ENCODE measurements at places on chromosomes 5 and 9.

- no peak for DNase-seq
Observed at GRCh38 chr5:139486201-139486600, 3.6 kb upstream of the STING1 start.

GRCh38 chr5:171316258-171317121 is 7.4 kb downstream of the TLX3 start:
- no peak for DNase-seq

GRCh38 chr5:37615184-37615583 is 224.7 kb downstream of the GDNF start:
- peak; percentile 92 for DNase-seq

GRCh38 chr9:98150721-98151120 is 31.7 kb upstream of the TRIM14 start:
- no peak for DNase-seq

- no peak for DNase-seq
Observed at GRCh38 chr5:99349787-99350186, 421.0 kb upstream of the CHD1 start.

DNA sequence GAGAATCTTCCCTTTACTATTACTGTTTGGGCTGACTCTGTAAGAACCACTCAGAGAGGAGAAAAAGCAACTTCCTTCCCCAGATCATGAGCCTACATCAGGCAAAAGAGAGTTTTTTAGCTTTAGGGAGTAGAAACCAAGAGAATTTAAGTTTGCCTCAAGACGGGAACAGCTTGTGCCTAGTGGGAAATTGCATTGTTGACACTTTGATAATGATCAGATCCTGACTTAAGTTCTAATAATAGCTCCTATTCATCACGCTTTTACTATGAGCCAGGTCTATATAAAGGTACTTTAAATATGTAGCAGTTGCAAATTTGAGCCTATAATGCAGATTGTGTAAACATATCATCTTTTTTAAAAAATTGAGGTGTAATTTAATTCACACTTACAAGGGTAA is 298.2 kb downstream of the MAN2A1 start:
- DNase-seq: no peak

DNA sequence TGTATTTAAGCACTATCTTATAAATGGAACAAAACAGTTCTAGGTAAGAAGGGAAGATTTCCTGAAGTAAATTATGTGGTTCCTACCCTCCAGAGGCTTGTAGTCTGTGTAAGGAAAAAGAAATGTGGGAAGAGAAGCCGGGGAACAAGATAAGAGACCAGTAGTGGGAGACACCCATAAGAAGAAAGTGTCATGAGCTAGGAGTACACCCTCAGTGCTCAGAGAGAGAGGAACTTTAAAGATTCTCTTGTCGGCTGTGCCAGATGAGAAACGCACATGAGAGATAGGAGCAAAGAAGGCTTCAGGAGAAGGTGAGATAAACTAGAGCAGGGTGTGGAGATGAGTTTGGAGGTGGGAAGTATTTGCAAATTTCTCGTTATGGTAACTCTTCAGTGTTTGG is 18.1 kb downstream of the SLC36A1 start:
- no peak for DNase-seq

DNA sequence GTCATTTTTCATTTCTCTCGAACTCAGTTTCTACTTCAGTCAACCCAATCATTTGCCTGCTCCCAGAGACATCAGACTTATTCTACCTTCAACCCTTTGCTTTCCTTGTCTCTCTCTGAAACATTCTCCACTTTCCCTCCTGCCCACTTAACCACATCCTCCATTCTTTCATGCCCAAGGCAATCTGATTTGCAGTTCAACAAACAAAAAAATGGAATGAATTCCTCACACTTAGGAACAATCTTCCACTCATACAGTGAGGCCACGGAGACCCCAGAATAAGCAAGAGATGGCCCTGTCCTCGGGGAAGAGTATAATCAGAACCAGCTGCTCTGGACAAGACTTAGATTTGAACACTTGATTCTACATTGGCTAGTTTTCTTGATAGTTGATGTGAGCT is 180.5 kb downstream of the RFK start:
- peak; percentile 41 for DNase-seq

DNA sequence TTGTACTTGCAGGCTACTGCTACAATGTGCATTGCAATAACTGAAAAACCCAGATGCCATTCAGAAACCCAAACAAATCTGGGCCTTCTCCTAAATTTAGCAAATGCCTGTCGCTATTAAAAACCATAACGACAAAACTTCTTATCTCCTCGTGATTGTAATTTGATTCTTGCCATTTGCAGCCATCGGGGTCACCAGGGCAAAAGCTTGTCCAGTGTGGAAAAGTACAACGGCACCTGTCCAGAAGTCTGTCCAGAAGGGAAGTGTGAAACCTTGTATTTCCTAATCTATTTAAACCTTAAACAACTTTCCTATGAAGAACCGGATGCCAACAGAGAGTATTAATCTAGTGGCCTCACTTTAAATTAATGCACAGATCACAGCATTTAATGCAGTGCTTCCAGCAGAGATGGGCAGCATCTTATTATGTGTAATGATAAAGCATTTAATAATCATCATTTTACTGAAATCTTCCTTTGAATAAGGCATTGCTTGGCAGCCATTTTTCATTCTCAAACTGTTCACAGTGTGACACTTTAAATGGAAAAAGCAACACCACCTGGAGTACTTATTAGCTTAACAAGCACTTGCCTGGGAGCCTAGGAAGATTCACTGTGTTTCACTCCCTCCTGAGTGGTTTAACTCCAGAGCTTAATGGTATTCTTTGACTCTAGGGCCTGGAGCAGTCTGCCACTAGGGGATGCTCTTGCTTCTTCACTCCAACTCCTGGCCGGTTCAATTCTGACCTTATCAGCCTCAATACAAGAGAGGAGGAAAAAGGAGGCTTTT is 4.9 kb upstream of the C7 start:
- peak; percentile 42 for DNase-seq

GRCh38 chr5:148145916-148146315 is 22.4 kb upstream of the SPINK14 start:
- peak; percentile 1 for DNase-seq

DNA sequence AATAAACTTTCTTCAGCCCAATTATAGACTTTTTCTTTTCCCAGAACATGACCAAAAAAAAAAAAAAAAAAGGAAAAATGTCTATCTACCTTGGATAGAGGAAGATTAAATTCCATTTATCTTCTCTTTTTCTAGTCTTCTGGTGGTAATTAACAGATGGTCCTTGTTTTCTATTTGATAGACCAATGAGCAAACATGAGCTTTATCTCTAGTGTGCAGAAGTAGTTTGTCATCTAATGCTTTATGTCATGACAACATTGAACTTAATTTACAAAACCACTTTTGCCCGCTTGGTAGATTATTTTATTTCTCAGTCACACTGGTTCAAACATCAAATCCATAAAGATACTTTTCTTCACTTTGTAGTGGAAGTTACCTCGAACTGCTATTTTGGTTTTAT is 69.5 kb upstream of the ELL2 start:
- DNase-seq: no peak

GRCh38 chr5:56200971-56201666 is 32.0 kb downstream of the ANKRD55 start:
- peak; percentile 73 for DNase-seq

GRCh38 chr9:93298498-93299417 is 114.8 kb downstream of the WNK2 start:
- no peak for DNase-seq

- DNase-seq: no peak
Observed at GRCh38 chr9:125994066-125994943, 247.1 kb downstream of the PBX3 start.

GRCh38 chr5:150217038-150217437 is 27.2 kb downstream of the SLC6A7 start:
- no peak for DNase-seq

Data from fibroblast of skin of abdomen (primary cell).